ENCODE measurements at places on chromosomes 4 and X.
A peak's percentile ranks its signal among the peaks of the same experiment; 100 is the strongest.

DNA sequence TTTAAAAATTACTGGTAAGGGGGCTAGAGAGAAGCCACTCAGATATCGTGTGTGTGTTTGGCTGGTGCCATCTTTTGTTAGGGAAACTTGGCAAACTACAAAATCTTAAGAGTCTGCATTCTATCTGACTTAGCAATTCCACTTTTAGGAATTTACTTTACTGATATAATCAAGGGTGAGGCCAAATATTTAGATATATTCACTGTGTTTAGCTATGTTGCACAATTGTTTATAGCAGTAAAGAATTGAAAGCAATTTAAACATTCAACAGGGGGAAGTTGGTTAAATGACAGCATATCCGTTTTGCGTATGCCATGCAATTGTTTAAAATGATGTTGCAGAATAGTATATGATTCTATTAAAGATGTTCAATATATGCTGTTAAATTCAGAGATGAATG, 6.4 kb upstream of the HERC3 start:
- DNase-seq = no peak

DNA sequence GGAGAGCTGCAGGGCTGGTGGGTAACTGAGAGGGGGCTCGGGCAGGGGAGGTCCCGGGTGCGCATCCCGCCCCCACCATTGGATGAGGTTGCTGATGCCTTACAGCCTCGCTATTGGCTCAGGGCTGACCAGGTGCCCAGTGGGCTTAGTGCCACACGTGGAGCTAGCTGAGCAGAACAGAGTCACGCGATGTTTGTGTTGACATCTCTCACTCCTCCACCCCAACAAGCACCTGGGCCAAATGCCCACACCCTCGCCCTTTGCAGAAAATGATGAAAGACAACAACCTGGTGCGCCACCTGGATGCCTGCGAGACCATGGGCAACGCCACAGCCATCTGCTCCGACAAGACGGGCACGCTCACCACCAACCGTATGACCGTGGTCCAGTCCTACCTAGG, 31.8 kb downstream of the ATP2B3 start:
- no peak for DNase-seq

DNA sequence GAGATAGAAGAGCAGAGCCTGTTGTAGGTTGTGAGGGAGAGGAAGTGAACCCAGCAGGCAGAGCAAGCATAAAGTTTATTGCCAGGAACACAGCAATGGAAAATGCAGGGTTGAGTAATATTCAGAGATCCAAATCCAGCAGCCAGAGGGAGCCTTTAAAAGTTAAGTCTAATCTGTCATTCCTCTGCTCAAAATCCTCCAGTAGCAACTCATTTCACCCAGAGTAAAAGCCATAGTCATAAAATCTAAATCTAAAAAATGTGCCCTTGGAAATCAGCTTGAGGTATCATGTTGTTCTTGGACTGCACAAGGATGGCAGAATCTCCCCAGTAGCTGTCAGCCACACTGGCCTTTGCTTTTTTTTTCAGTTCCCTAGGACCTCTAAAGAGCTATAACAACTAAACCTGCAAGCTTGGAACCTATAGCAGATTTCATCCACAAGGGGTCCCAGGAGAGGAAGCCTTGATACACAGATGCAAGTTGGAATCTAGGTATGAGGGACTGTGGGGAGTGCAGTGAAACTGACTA, 62.9 kb upstream of the FRAS1 start:
- DNase-seq = no peak

- DNase-seq = no peak
These were observed 36.8 kb upstream of the PDLIM5 start for GRCh38 chr4:94414907-94415306.

GRCh38 chr4:173005912-173006633, 162.5 kb upstream of the GALNT7 start:
- DNase-seq = no peak

GRCh38 chr4:126718136-126718535, 914.6 kb upstream of the INTU start:
- no peak for DNase-seq

- DNase-seq = no peak
These were observed 52.8 kb upstream of the ANKRD17 start for GRCh38 chr4:73311428-73311827.

GRCh38 chr4:53191997-53192396, 173.9 kb downstream of the SCFD2 start:
- DNase-seq = no peak

- DNase-seq = no peak
These were observed 64.0 kb upstream of the DDIT4L start for GRCh38 chr4:100254237-100254636.

GRCh38 chr4:114282937-114283336, 303.5 kb upstream of the ARSJ start:
- no peak for DNase-seq

GRCh38 chr4:111633663-111634266, 511.5 kb upstream of the FAM241A start:
- no peak for DNase-seq

GRCh38 chr4:151690876-151691275, 69.9 kb downstream of the GATB start:
- DNase-seq = no peak

GRCh38 chrX:106783716-106784115, 18.8 kb upstream of the TBC1D8B start:
- DNase-seq = no peak

DNA sequence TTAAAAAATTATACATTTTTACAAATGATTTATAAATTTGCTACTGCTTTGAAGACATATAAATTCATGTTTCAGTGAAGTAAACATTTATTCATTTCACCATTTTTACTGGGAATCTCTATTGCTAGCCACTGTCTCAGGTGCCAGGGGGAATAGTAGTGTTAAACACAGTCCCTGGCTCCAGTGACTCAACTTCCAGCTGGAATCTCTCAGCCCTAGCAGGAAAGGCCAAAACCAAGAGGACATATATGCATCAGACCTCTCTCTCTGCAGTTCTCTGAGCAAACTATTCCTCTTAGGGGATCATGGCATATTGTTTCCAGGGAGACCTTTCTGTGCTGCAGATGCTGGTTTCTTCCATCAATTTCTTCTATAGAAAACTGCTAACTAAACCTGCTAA, 1009.0 kb upstream of the LCORL start:
- DNase-seq = no peak

- peak; percentile 1 for DNase-seq
These were observed 66.3 kb downstream of the TSPAN7 start for GRCh38 chrX:38627683-38628082.

Measured in stimulated activated CD4-positive, alpha-beta T cell treated with anti-CD3 and anti-CD28 coated beads, Interleukin-4, amount 100 ng/mL, for 4 hours (primary cell).